ENCODE measurements at places on chromosomes 7 and 10.

GRCh38 chr10:87700031-87700796 lies 40.5 kb downstream of the PAPSS2 start:
- DNase-seq, result no peak

GRCh38 chr7:44232396-44232795 lies 31.6 kb downstream of the YKT6 start:
- no peak for DNase-seq

GRCh38 chr7:44569959-44570358 lies 3.7 kb downstream of the DDX56 start:
- no peak for DNase-seq

- peak; percentile 44 for DNase-seq
Measured at GRCh38 chr7:154928136-154929005, 74.6 kb downstream of the PAXIP1 start.

DNA sequence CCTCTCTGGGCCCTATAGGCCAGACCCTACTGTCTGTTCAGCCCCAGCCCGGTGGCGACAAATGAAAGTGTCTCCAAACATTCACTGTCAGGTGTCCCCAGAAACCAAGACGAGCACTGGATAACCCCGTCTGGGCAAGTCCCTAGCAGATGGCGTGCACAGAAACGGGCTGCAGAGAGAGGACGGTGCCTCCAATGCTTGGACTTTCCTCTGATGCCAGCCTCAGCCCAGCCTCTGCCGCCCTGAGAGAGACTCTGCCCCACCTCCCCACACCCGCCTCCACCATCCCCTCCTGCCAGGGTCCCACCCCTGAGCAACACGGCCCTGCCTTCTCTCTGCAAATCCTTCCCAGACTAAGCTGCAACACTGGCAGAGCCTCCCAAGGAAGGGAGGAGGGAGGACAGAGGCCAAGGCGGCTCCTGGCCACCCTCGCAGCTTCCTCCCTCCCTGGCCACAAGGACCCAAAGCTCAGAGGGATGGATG lies 7.4 kb upstream of the LFNG start:
- DNase-seq, result peak; percentile 67

DNA sequence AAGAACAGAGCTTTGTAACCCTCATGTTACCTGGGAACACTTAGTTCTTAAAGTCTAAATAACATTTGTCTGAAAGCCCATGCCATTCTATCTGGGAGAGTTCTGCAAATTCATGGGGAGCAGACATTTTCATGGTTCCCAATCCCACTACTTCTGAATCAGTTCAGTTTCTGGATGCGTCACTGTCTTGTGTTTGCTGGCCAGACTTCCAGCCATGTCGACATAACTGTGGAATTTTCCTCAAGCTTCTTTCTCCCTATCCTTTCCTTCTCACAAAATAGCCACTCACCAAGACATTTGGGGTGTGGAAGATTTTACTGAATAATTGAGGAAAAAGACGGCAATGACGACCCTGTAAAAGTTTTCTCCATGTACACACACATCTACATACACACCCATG lies 272.5 kb downstream of the NEBL start:
- DNase-seq, result no peak

DNA sequence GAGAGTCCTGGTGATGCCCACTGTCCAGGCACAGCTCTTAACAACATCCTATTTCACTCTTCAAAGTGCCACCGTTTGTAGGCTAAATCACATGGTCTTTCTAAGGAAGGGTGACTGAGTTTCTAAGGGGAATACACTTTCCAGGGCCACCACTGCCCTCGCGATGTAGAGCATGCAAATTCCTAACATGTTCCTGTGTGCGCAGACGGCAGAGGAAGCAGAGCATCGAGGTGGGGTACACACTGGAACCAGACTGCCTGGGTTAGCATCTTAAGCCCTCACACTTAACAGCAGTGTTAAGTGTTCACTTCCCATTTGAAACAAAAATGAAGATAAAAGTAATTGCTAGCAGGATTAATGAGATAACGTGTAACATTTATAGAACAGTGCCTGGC lies 3.0 kb downstream of the VOPP1 start:
- DNase-seq, result no peak

DNA sequence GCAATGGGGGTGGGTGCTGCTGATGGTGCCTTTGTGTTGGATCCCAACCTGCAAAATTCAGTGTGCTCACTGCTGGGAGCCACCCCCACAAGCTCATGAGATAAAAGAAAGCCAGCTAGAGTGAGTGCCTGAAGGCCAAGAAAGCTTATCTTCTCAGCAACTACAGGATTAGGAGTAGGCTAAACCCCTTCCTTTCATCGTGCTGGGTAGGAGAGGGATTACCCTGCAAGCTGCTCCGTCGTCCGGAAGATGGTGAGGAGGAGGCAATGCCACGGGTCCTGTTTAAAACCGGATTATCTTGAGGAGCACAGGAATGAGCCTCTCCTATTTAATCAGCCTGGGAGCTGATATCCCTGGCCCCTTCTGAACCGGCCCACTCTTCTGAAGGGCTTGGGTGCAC lies 258.0 kb downstream of the GALNT17 start:
- no peak for DNase-seq

- no peak for DNase-seq
Measured at GRCh38 chr10:16843252-16843870, 26.1 kb upstream of the RSU1 start.

DNA sequence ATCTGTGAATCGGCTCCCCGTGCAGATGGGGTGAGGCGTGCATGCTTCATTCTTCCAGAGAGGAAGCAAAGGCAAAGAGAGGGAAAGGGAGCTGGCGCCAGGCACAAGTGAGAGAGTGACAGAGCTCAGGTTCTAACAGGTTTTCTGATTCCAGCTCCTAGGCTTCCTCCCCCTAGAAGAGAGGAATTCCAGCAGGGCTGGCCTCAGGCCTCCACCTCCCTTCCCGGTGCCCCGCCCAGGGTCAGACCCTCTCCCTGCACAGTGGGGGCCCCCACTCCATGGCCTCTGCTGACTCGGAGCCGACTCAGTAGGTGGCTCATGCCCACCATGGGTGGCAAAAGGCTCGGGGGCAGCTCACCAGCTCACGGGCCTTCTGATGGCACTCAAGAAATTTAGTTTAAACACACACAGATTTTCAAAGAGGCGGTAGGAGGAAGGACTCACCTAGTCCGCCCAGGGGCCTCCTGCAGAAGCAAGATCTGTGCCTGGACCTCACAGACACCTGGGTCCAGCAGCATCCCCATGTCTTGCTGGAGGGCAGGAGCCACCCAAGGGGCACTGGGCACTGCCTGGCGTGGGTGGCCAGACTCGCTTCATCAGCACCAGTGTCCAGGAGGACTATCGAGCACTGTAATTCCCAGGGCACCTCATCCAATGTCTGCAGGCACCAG lies 183.5 kb downstream of the MAD1L1 start:
- DNase-seq, result no peak

DNA sequence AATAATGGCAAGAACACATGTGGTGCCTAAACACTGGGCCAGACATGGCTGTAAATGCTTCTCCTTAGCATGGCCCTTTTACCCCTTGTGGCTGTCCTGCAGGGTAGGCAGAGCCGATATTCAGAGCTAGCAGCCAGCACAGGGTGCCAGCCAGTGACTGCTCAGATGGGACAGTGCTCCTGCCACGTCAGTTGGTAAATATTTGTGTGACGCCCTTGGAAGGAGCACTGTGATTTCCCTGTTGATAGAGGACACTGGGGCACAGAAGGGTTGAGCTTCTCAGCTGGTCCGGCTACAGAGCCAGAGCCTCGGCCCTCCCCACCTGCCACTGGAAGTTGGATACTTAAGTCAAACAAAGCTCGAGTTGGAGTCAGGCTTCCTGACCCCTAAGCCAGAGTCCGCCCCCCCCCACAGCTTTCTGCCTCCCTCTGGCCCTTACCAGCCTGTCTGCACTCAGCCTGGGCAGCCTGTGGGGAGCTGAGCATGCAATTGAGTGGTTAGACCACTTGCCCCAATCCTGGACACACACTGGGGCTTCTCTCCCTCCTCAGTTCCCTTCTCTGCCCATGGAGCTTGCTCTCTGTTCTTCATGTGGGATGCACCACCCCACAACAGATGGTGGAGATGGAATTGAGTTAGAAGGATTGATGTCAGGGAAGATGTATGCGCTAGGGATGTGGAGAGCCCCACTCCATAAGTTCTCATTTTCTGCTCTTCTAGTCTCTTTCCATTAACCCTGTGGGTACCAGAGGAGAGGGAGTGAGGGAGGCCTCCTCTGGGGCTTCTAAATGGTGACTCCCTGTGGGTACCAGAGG lies 350.8 kb downstream of the PLXNA4 start:
- no peak for DNase-seq

- no peak for DNase-seq
Measured at GRCh38 chr10:120713573-120714205, 137.5 kb upstream of the WDR11 start.

- no peak for DNase-seq
Measured at GRCh38 chr10:120891365-120891764, 40.2 kb downstream of the WDR11 start.

DNA sequence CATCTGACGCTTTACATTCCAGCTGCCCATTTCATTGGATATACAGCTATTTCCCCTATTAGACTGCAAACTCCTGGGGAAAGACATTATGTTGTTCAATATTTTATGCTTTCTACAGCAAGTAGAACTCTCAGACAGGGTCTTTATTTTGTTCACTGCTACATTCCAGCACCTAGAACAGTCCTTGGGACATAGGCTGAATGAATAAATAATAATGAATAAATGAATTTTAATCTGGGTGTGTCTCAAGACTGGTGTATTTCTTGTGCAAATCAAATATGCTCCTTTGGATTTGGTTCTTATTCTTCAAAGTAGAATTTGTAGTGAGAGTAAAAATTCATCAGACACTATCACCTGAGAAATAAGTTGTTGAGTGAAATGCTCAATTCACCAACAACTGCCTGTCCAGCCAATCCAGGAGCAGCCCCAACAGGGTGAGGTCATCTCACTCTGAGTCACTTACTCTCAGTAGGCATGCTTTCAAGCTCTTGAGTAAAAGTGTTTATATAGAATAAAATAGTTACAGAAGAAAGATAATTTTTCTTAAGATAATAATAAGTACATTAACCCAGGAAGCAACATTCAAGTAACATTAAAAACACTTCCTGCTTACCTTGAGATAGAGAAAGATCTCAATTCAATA lies 287.5 kb upstream of the NPVF start:
- DNase-seq, result no peak

DNA sequence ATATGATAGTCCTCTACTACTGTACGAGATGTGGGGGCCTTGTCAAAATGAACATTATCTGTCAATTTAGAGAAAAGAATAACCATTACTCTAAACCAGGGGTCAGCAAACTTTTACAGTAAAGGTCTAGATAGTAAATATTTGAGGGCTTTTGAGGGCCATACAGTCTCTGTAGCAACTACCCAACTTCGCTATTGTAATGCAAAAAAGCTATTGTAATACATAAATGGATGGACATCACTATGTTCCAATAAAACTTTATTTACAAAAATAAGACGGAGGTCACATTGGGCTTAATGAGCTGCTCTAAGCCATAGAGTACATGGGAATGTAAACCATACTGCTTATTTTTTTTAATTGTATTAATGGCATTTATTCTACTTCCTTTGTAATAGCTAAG lies 477.8 kb upstream of the GALNT17 start:
- DNase-seq, result no peak

DNA sequence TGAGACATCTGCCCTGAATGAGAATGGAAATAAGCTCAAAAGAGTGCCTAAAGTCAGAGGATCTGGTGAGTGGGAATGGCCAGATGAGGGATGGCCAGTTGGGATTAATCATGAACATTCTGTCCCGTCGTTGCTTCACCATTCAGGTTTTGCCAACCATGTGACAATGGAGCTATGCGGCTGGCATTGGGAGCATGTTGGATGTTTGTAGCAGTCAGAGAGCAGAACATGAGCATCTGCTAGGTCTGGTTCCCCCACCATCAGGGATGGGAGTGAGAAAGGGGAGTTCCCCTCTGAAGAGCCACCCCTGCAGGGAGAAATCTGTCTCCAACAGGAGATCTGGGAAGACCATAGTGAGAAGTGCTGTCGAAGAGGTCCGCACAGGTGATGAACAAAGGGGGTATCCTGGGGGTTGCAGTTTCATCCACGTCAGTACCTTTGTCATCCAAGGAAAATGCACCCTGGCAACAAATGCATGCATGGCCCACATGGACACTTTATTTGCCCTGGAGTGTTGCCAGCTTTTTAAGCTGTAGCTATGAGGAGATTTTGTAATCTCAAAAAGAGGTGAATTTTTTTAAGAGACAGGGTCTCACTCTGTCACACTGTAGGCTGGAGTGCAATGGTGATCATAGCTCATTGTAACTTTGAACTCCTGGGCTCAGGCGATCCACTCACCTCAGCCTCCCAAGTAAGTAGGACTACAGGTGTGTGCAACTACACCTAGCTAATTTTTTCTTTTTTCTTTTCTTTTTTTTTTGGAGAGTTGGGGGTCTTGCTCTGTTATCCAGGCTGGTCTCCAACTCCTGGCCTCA lies 190.2 kb downstream of the CAMK1D start:
- DNase-seq, result no peak

DNA sequence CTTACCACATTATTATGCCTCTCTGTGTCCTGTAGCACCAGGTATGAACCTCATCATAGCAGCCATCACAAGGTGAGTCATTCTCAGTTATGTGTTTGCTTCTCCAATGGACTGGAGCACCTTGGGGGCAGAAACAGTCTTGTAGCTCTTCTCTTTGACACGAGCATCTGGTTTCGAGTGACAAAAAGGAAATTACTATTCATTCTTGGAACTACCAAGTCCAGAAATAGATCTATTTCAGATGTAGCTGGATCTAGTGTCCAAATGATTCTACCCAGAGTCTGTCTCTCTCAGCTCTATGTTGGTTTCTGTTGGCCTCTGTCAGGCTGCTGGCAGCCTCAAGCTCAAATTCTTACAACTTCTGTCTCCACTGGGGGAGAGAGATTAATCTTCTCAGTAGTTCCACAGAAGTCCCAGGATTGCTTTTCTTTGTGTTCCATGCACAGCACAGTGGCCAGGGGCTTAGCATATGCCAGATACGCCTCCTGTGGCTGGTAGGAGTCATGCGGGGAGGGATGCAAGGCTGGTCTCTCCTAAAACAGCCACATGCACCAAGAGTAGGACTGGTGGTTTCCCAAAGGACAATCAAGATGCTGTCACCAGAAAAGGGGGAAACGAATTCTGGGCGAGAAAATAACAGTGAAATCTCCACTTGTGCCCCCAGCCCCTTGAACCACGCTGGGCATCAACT lies 37.2 kb upstream of the PAPSS2 start:
- no peak for DNase-seq

DNA sequence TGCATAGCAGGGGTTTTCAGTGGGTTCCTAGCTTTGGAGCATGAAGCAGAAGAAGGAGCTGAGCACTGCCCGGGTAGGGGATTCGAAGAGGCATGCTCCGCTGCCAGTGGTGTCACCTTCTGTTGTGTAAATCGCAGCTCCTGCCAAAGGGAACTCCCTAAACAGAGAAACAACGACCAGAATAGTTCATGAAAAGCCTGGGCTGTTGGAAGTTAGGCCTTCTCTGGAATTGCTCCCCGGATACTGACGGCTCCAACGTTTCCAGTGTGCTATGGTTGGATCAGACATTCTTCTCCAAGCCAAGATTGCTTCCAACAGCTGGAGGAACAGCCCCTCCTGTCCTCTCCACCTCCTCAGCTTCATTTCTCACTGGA lies 546.0 kb upstream of the FZD8 start:
- DNase-seq, result no peak

Data from CD8-positive, alpha-beta T cell (primary cell).